ENCODE measurements at places on chromosomes 7 and 10. TPM values are rescaled to one million over a fixed set of nuclear protein-coding genes. Genes with fewer than 3 reads are reported as not detected.

DNA sequence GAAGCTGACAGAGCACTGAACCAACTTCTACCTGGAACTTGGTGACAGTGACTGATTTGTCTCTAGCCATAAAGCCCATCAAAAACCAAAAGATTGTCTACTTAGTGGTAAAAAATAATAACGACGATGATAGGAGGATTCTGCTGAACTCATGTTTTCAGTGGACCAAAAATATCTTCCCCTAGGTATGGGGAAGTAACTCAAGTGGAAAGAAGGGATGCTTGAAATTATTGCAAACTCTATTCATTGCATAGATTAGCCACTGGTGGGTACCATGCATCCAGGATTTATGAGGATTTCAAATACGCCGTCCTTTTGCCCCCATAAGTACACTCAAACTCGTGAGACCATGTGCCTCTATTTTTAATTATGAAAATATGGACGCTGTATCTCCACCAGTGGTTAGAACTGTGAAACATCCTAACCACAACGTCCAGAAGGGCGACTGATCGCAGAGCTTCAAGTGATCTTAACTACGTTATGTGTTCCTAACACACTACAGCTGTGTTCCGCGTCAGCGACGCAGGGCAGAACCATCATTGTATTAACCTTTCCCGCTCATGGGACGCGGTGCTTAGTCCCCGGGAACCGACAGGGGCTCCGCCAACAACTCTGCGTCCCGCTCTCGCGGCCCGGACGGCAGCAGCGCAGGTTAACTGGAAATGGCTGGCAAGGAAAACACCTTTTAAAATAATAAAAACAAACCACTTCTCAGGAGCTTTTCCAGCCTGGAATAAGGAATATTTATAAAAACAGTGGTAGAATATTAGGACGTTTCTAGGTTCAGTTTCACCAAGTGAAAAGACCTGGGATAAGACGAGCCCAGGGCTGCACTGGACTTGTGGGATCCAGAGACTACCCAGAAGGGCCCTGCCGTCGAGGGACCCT lies 776 bp downstream of the PEX1 start:
- peak; percentile 22 for DNase-seq

DNA sequence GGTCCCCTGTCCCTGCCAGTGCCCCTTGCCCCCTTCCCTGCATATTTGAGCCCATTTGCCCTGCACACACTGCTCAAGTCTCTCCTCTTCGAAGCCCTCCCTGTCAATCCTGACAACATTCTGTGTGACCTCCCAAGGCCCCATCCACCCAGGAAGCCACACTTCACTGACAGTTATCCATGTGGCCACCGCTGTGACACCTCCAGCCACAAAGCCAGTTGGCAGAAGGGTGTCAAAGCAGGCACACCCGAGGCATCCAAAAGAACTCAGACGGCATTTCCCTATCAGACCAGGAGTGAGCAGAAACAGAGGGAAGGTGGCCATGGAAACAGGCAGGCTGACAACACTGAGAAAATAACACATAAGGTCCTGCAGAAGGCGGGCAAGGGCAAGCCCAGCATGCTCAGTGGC lies 4.6 kb downstream of the POLM start:
- no peak for DNase-seq

DNA sequence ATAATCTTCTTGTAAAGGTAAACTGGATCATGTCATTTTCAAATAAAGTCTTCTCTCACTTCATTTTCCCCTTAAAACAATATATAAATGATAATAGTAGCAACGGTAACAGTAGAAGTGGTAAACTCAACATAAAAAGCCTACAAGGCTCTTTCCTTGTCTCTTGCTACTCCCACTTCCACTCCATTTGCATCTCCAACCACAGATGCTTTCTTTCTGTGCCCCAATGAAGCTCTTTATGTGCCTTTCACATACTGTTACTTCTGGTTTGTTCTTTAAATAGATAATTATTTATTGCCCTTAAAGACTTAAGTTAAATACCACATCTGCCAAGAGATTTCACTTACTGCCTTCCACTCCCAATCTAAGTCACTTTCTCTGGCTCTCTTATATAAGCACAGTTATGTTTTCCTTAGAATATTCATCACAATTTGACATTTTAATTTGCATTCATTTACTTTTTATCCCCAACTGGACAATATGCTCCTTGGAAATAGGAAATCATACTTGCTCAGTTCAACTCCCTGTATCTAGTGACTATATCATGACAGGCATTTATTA lies 149.9 kb downstream of the CRPPA start:
- no peak for DNase-seq

The SLC26A5 gene
- polyA plus RNA-seq: 0.55 TPM

- DNase-seq: no peak
Observed at GRCh38 chr10:105413997-105414396, 772.9 kb downstream of the SORCS3 start.

GRCh38 chr10:133199992-133200611 lies 29.9 kb upstream of the UTF1 start:
- DNase-seq: no peak

DNA sequence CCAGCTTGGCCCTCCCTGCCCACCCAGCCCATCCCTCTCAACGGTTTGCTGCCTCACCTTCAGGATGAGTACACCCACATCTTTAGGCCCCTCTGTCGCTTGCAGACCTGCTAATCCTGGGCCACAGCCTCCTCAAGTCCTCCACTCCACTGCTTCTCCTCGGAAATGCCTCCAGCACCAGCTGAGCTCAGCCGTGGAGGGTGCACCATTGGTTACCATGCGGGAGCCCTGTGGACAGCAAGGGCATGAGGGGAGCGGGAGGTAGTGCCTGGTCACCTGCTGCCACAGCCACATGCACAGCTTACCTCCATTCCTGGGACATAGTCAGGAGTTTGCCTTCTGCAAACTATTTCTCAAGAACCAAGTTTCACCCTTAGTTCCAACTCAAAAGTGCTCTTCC lies 286.3 kb upstream of the ZMIZ1 start:
- no peak for DNase-seq

GRCh38 chr7:126940723-126941307 lies 311.9 kb downstream of the GRM8 start:
- no peak for DNase-seq

The STEAP1B gene
- polyA plus RNA-seq: 3.4 TPM

The HOXA13 gene
- not detected for polyA plus RNA-seq

DNA sequence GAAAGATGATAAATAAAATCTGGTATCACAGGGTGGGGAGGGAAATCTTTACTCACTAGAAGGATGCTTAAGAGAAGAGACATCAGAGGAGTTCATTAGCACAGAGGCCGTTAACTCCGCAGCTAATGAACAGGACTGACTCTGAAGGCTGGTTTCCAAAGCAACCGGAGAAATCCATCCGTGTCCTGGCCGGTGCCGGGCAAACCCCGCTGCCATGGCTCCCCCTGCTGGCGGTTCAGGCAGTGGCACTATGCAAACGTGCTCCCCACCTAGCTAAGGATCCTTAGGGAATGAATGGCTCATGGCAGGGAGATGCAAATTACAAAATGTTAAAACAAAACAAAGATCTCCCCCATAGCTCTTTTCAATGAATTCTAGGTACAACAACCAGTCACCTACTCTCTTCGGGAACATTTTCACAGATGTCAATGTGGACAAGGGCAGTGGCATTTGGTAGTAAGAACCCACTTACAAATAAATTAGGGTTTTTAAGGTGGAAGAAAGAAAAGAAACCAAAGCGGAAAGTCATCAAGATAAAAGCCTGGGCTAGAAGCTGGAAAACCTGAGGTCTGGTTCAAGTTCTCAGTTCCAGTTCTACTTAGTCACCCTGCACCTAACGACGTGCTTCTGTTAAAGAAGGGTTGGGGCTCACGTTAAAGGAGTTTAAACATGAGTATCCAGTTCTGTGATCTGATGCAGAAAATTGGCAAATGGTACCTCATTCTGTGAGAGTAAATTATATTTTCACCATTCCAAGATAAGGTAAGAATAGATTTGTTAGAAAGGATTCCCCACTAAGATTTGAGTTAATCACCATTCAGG lies 138.2 kb downstream of the SVIL start:
- DNase-seq: no peak

DNA sequence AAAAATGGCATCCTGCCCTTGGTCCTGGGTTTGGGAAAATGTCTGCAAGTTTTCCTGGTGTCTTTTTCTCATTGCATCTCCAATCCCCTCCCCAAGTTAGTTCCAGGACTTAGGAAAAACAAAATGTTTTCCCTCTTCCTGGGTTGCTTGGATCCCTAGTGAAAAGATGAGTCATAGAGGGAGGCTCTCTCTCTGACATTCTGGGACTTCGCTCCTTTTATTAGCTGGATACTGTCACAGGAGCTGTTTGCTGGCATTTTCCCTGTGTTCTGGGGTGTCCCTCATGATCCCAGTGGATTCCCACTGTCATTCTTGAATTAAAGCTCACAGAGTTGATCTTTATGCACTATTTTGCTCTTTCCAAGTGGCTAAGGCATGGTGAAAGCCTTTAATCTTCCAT lies 316.4 kb upstream of the MBL2 start:
- no peak for DNase-seq

Measured in left renal pelvis (tissue), 4 donors.